Vagina (tissue), 2 donors: ENCODE measurements at places on chromosomes 6 and 20.

DNA sequence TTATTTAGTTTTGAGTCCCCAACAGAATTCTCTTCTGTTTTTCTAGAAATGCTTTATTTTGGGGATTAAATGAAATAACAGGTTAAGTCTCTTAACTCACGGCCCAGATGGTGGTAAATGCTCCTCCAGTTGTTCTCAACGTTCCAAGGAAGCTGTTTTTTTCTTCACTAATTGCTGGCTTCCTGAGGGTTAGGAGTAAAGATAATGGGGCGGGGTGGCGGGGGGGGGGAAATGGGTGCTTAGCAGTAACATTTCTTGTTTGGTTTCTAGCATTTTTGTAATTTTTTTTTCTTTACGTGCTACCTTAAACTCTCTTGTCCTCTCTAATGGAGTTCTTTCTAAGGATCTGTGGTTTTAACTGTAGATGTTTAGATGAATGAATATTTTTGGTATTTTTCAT lies 2.2 kb downstream of the SRSF3 start:
- DNase-seq = no peak

DNA sequence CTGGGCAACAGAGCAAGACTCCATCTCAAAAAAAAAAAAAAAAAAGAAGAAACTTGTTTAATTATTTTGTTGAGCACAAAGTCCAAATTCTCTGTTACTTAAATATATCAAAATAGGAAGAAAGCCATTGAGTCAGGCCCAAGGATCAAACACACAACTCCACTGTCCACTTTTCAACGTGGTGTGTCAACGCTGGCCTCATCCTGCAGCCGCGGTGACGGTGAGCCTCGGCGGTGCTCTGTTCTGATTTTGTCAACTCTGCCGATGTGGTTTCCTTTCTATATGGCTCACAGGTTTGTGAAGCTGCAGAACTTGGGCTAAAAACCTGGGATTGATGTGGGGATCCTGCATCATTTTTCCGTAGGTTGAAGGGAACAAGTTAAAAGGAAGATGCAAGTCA lies 3.2 kb upstream of the SMOC2 start:
- no peak for DNase-seq

- no peak for DNase-seq
Observed at GRCh38 chr6:105330913-105331312, 72.0 kb downstream of the PREP start.

DNA sequence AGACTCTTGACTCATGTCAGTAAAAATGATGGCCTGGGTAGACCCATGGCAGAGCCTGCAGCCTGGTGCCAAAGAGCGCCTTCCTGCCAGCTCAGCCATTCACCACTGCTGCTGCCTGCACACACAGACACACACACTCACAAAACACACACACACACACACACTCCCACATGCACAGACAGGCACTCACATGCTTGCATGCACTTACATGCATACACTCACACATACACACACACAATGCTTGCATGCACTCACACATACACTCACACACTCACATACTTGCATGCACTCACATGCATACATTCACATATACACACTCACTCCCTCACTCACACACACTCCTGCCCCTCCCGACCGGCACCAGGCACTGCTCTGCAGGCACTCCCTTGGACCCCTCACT lies 18.0 kb upstream of the SYNDIG1 start:
- no peak for DNase-seq

- DNase-seq = no peak
Observed at GRCh38 chr20:35027301-35027700, 65.3 kb downstream of the TRPC4AP start.

DNA sequence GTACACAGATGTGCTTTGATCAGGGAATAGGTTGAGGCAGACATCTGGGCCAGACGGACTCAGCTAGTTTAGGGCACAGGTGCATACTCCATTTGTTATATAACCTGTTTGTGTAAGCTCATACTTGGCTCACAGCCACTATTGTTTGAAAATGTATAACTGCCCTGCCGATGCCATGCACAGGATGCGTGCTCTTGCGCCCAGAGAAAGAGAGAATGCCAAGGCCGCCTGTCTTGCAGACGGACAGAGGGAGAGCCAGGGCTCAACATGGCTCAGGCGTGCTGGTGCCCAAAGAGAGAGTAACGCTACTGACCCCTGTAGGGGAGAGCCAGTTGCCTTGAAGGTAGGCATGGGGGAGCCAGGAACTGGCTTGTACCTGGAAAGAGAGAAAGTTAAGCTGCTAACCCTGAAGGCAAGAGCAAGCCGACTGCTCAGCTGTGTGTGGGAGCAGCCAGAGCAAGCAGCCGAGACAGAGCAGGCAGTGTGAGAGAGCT lies 57.7 kb downstream of the FAM229B start:
- no peak for DNase-seq

DNA sequence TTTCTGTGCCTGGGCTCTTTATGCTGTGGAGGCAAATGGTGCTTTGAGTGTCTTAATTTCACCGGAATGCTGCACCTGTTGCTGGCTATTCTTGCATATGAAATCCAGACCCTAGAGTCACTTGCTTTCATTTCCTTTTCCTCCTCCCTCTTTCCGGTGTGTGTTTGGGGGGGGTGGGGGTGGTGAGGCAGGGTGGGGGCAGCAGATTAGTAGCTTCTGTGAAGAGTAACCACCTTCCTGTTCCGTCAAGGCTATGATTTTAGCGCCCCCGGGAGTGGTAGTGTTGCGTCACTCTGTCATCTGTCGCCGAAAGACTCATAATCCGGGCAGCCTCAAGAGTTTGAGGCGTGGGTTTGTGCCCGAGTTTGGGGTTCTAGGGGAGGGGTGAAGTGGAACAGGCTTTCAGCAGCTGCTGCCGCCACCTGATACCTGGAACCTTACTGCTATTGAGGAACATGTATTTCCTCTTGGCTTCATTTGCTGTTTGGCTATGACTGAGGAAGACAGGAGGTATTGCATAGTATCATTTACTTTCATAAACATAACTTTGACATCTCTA lies 49.1 kb downstream of the UTRN start:
- no peak for DNase-seq

- DNase-seq = no peak
Observed at GRCh38 chr6:164690241-164690640, 619.2 kb downstream of the C6orf118 start.

DNA sequence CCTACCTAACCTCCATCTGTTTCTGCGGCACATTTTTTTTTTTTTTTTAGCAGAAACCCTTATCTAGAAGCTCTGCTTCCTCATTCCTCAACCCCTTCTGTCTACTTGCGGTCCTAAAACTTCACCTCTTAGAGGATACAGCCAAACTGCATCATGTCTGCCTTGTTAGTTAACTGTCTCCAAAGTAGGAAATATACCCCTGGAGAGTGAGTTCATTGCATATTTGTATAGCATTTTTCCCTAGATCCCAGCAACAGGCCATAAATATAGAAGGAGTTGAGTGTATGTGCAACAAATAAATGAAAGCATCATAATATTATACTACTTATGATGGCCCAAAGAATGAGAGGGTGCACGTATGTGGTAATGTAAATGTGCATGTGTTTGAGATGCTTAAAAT lies 1288.6 kb upstream of the GJE1 start:
- no peak for DNase-seq

DNA sequence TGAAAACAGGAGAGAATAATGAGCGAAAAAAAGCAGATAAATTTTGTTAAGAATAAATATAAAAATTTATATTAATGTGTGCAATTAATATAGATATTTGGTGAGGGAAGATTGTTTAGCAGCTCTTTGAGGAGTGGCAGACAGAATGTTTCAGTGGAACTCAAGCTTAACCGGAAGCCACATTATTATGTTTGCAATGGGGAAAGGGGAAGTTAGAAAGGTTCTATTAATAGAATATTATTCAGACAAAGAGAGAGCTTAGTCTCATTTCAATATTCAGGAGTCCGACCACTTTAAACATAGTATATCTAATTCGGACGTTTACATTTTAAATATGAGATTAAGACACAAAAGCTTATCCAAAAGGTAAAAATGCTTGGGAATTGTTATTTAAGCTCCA lies 81.6 kb upstream of the KHDRBS2 start:
- DNase-seq = no peak

DNA sequence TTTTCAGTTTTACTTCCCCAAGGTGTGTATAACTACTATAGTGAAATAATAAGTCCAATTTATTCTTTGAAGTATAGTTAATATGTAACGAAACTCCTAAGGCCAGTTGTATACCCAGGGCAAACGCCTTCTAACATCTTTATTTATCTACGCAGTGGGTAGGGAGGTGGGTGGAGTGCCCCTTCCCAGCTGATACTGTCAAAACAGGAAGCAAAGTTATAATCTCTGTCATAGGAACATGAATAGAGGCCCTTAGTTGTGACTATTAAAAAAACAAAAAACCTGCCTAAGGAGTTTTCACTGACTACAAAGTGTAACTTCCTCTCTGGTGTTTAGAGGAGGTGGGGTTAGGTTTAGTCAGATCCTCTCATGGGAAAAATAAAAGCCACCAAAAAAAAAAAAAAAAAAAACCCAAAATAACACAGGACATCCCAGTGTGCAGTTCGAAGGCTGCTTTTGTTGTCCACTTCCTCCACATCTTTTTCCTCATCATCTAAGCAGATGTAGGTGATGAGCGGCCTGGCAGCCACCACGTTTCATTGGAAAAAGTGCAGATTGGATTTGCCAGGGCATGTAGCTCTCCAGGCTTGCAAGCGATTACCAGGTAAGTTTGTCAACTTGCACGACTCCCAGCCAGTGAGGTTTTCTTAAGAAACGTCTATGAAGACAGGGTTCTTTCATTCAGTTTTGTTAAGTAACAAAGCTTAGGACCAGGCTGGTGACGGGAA lies 58.7 kb downstream of the UTRN start:
- no peak for DNase-seq

DNA sequence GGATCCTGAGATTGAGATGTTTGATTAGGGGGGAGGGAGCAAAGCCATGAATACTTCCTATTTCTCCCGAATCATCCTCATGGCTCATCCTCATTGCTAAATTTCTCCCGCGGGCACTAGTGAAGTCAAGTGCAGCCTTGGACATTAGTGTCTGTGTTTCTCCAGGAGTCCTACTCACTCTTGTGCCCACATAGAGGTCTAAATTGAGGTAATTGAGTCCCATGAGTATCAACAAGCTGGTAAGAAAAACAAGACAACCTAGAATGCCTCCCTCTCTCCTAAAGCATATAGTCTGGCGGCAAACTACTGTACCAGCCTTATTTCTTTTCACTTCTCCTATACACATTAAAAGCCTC lies 420 bp downstream of the CENPQ start:
- DNase-seq = no peak

- no peak for DNase-seq
Observed at GRCh38 chr20:7087803-7088202, 320.3 kb downstream of the BMP2 start.

GRCh38 chr6:132198896-132199295 lies 202.4 kb downstream of the MOXD1 start:
- DNase-seq = no peak
